ENCODE measurements at places on chromosomes 6 and 20. TPM values are rescaled to one million over a fixed set of nuclear protein-coding genes. Genes with fewer than 3 reads are reported as not detected.

- H3K4me3 ChIP-seq = no peak overlapping the region
- DNase-seq = no peak
- no peaks in the 10 kb centered on the region for H3K4me1 ChIP-seq
These were observed 45.8 kb downstream of the TBC1D7 start for GRCh38 chr6:13282393-13283069.

CGA gene
- not detected for total RNA-seq

RNF146 gene
- total RNA-seq = 66.3 TPM

ZBTB46 gene
- total RNA-seq = 15.4 TPM

COL20A1 gene
- 17.1 TPM for total RNA-seq

TCP11 gene
- 193 TPM for total RNA-seq

CCR6 gene
- not detected for total RNA-seq

PRR18 gene
- 0.39 TPM for total RNA-seq

DNA sequence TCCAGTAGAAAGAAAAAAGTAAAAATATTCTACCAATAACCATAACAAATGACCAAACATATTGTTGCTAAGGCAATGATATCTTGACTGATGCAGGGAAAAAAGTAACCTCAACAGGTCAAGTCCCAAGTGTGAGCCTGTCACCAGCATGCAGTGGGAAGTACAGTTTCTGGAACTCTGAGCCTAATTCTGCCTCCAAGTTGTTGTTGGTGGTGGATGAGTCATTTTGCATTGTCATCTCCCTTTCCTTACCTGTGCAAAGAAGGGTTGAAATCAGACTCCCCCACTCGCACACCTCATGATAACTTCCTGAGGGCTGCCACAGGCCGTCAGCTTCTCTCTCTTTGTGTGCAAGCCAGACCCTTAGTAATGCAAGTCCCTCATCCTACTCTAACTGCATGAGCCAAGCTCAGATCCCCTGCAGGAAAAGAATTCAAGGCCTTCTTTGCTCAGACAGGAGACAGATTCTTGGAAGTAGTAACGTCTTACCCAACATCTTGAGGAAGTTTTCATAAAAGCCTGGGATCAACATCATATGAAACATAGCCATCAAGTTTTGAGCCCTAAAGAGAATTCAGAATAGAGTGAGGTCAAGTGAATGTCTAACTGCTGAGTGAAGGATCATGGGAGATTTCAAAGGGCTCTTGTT, 207.6 kb upstream of the FOXA2 start:
- H3K4me3 ChIP-seq = no peak overlapping the region
- H3K27ac ChIP-seq = no peak overlapping the region
- DNase-seq = no peak
- H3K36me3 ChIP-seq = no peaks in the 10 kb centered on the region

DNA sequence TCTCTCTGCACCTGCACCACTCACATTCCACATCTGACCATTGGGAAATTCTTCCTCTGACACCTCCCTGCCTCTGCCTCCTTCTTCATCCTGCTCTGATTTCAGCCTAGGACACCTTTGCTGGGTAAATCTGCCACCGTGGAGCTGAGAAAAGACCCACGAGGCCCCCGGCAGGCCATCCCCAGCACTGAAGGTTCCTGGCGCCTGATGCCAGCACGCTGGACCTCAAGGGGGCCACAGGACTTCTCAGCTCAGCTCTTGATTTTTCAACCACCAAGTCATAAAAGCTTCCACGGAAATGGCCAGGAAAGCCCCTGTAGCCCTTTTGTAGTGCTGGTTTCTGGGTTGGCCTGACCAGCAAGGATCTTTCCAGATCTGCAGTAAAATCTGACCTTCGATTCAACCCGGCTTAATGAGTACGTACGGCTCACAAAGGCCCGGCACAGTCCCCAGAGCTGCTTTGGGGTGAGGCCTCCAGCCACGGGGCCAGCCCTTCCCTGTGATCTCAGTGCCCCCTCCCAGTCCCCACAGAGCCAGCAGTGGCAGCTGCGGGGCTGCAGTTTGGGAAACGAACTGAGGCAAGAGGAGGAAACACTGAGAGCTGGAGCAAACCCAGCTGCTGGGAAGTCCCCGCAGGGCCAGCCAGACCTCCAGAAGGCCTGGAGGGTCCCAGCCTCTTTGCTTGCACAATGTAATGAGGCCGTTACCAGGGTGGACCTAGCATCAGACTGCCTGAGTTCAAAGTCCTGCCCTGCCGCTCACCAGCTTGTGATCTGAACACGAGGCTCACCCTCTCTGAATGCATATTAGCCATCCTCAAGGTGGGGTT, 157.5 kb downstream of the BMP7 start:
- no peaks in the 10 kb centered on the region for H3K36me3 ChIP-seq
- no peak for DNase-seq
- H3K27me3 ChIP-seq = no peaks in the 10 kb centered on the region
- H3K4me3 ChIP-seq = no peak overlapping the region

SLPI gene
- total RNA-seq = 6.9 TPM

THEMIS gene
- total RNA-seq = 0.62 TPM

CCDC167 gene
- 73.5 TPM for total RNA-seq
